ENCODE measurements at places on chromosomes 5 and 9.

GRCh38 chr5:158979290-158979689 lies 120.4 kb downstream of the EBF1 start:
- DNase-seq, result no peak

GRCh38 chr5:56564541-56565282 lies 250.6 kb upstream of the MAP3K1 start:
- DNase-seq, result no peak

DNA sequence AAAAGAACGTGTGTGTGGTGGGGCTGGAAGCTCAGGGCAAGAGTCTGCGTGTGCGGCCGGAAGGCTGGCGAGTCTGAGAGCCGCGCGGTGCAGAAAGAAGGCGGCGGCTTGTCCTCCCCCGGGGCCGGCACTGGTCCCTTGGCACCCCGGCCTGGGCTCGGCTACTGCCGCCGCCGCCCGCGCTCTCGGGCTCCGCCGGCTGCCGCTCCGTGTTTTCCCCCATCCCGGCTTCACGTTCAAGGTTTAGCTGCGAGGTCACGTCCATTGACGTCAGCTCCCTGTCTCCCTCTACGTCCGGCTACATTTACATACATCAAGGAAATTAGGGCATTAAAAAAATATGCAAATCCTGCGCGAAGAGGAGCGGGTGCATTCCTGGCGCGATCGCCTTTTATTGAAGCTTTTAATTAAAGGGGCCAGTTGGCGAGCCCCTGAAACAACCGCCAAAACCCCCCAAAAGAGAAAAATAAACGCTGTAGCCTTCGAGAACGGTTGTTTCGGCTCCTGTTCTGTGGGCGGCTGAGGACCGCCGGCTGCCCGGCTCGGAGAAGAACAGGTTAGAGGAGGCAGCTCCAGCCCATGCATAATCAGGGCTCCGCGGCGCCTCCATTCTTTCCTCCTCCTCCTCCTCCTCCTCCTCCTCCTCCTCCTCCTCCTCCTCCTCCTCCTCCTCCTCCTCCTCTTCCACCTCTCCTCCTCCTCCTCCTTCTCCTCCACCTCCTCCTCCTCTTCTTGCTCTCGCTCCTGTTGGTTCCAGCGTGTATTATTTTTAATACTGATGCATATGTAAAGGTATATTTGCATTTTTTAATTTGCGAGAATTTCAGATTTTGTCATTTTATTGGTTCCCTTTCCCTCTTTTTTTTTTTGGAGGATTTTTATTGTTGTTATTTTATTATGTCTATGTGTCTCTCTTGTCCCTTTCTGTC lies 207.0 kb downstream of the MEF2C start:
- no peak for DNase-seq

DNA sequence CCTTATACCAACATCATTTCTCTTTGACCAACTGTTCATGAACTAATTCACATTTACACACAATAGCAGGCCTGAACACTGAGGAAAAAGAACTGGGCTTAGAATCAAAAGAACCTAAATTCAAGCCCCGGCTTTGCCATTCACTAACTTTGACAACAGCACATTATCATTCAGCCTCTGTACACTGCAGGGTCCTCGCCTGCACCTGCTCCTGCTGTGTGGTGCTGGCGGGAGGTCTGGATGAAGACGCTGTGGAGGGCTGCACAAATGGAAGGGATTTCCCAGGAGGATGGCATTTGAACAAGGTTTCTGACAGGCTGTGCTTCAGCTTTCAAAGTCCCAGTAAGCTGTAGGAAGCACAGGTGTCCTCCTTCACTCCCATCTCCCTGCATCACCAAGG lies 151.2 kb downstream of the ZDHHC21 start:
- no peak for DNase-seq

DNA sequence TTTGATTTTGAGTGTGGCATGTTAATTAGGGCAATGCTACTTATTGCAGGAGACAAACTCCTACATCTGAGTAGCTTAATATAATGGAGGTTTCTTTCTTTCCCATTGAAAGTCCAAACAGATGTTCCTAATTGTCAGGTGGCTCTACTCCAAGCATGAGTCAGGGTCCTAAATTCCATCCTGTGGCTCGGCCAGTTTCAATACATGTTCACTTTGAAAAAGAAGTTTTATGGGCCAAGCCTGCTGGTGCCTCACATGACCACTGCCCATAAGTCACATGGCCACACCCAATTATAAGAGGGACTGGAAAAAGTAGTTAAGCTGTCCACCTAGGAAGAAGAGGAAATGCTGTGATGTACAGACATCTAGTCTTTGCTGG lies 170.4 kb downstream of the ARRDC3 start:
- DNase-seq, result no peak

DNA sequence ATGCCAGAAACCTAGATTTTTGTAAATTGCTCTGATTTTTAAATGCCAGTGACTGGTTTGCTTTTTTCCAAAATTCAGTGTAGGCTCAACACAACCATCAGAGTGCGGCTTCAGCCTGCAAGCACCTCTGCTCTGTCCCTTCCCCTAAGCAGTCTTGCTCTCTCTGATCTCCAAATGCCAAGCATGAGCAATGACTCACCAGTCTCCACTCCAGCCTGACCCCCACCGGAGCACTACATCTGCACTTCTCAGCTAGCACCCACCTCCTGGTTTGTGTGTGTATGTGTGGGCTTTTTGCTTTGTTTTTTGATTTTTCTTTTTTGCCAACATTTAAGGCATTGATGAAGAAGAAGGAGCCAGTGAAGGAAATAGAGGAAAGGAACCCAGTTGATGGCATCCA lies 61.4 kb upstream of the ADRA1B start:
- DNase-seq, result no peak

DNA sequence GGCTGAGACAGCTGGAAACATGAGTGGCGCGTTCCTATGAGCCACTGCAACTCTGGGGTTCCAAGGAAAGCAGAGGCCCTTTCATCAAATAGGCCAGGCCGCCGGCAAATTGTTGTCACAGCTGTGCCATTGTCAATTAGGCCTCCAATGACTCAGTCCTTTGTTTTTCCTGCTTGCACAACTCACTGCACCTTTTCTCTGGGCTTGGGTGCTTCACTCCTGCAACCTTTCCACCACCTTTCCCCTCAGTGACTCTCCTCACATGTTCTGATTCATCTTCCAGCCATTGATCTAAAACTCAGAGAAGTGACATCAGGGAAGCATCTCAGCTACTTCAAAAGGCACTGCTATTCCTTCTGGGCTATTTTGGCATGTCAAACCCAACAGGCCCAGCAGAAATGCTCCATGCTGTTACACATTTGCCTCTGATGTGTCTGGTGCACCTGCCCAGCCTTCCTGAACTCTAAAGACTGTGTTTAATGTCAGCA lies 653.7 kb downstream of the NR2F1-AS1 start:
- DNase-seq, result no peak

DNA sequence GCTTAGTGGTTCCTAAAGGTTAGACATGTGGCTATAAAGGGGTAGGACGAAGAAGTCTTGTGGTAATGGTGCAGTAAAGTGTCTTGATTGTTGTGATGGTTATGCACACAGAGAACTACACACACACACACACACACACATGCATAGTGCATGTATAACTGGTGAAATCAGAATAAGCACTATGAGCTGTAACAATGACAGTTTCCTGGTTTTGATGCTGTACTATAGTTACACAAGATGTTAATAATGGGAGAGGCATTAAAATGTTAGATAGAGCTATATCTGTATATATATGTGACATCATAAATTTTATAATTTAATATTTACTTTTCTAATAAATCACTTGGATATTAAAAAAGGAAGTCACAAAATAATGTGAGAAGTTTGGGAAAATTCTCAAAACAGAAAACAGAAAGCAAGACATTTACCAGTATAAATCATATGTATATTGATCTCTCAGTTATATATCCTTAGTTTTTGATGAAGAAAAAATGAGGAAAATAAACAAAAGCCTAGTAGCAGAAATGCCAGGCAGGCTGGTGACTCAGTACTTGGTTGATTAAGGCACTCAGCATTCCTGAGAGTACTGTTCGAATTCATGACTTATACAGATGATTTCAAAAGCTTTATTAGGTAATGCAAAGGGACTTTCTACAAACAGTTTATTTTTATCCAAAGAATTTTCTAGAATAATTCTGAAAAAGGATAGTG lies 350.5 kb upstream of the DAB2 start:
- no peak for DNase-seq

GRCh38 chr9:74281674-74282073 lies 215.5 kb upstream of the RORB start:
- DNase-seq, result no peak

- DNase-seq, result no peak
Measured at GRCh38 chr9:96877269-96877668, 23.0 kb upstream of the ZNF782 start.

DNA sequence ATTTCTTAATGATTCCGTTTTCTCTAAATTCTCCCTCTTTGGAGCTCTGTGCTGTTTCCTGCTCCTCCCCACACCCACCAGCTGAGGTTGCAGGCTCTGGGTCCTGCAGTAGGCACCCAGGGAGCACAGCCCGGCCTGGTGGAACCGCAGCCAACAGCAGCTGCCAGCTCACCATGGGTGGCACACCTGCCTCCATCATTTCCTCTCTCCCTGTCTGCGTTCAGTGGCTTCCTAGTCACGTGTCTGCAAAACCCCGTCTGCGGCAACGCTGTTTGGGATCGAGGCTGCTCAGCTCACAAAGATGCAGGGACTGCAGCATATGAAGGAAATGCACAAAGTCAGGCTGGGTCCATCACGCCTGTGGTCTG lies 367.8 kb downstream of the IRX2 start:
- DNase-seq, result no peak

DNA sequence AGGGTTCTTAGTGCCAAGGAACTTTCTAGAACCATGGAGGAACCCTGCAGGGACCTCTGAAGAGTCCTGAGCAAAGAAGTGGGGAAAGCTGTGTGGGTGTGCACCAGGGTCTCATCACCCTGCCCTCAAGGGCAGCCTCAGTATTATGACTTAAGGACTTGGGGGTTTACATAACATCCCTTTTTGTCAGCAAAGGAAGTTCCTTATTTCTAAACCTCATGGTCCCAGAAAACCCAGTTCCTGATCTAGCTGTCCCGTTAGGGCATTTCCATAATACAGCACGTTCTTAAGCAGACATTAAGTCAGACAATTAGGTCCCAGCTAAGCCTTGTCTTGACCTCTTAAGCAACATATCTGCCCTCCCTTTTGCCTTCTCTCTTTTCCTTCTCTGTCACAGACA lies 57.3 kb downstream of the DAPK1 start:
- DNase-seq, result no peak

DNA sequence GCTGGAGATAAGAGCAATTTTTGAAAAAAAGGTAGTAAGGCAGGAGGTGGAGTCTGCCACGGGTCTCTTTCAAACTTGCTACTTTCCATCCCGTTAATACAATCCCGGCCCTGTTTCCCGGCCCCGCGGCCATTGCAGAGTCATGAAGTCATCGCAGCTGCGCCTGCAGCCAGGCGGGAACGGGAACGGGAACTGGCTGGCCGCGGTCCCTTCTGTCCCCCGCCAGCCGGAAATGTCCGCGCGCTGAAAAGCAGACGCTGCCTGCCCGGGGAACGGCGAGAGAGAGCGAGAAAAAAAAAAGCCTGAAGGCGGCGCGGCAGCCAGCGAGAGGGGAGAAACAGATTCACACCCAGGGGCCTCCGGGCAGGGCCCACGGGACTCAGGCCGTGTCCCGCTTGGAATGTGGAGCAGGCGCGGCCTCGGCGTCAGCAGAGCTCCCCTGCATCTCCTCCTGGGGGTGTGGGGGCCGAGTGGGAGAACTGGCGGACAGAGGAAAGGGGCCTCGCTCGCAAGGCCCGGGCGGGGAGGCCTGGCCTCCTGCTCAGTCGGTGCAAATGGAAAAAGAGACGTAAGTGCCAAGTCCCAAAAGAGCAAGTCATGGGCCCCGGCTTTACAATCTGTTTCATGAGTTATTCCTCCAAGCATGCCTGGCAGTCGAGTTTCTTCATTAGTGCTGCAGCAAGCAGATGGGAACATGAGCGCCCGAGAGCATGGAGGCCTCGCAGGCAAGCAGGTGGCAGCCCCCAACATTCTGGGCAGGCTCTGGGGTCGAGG lies 201.2 kb upstream of the GAS1 start:
- DNase-seq, result no peak
